ENCODE measurements at places on chromosomes 1 and 21.

DNA sequence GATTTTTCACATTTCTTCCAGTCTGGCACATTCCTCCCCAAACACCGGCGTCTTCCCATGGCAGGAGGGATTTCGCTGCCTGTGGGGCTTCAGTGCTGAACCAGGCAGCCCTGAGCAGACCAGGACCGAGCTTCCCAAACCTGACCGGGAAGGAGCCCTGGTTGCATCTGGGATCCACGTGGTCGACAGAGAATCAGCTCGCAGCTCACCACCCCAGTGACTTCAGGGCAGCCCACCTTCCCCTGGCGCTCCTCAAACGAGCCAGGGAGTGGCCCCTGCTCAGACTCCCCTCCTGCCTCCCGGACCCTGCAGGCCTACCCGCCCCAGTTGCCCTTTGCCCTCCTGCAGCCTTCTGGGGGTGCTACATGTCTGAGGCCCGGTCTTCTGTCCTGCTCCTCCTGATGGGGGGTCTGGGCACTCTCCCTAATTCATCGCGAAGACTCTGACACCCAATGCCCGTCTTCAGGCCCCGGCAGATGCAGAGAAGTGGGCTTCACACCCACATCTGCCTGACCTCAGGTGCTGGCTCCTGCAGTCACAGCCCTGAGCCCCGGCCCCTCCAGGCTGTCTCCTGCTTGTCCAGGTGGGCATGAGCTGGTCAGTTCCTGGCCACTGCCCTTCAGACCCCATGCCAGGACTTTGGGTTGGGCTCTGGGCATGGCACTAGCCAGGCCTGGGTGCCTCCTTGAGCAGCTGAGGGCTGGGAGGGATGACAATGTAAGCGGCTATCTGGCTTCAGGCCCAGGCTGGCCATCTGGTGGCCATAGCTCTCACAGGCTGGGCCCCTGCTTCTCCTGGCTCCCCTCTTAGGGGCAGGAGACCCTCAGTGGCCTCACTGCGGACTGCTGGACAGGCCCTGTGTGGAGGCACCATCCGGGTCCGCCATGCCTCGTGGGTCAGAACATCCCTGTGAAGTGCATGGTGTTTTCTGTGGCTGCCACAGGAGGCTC is 26.1 kb upstream of the PRSS38 start:
- DNase-seq: no peak

DNA sequence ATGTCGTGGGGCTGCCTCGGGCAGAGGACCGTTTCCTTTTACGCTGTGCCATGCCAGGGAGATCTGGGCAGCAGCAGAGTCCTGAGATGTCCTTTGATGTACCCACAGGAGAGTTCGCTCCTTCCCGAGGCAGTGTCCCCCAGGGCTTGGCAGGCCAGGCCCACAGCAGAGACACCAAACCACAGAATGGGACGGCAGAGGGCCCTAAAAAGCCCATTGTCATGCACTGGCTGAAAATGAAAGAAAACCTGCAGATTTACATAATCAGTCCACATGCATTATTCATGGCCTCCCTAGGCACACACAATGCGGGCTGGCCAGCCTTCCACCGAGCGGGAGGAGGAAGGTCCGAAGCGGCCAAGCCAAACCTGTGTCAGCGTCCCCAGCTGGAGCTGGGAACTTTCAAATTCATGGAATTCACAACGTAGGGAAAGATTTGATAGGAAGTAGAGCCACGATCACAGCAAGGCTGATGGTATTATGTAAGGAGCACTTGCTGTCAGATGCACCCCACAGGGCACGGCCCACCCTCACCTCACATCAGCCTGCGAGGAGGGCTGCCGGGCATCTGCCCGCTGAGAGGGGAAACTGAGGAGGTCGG is 25.3 kb upstream of the EFHD2 start:
- DNase-seq: no peak

DNA sequence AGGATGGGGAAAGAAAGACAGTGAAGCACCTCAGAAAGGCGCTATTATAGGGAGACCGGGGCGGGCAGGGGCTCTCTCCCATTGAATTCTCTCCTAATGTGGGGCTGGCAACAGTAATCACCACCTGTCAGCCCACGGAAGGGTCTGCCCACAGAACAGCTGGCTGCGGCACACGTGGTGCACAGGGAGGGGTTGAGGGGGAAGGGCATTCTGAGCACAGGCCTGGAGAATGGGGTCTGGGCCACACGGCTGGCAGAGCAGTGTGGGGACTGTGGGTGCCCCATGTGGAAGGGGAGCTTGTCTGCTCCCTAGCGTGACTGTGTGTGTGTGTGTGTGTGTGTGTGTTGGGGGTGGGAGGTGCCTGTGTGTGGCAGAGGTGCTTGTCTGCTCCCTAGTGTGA is 4.1 kb downstream of the OLFML3 start:
- DNase-seq: no peak

GRCh38 chr21:35724156-35724555 is 336.2 kb downstream of the SETD4 start:
- no peak for DNase-seq

All from skeletal muscle cell (primary cell).